Cortex of kidney (tissue), 1 donor: ENCODE measurements at places on chromosomes 7 and 10.

GRCh38 chr10:62545160-62546066 lies 171.2 kb downstream of the ZNF365 start:
- no peak for DNase-seq

DNA sequence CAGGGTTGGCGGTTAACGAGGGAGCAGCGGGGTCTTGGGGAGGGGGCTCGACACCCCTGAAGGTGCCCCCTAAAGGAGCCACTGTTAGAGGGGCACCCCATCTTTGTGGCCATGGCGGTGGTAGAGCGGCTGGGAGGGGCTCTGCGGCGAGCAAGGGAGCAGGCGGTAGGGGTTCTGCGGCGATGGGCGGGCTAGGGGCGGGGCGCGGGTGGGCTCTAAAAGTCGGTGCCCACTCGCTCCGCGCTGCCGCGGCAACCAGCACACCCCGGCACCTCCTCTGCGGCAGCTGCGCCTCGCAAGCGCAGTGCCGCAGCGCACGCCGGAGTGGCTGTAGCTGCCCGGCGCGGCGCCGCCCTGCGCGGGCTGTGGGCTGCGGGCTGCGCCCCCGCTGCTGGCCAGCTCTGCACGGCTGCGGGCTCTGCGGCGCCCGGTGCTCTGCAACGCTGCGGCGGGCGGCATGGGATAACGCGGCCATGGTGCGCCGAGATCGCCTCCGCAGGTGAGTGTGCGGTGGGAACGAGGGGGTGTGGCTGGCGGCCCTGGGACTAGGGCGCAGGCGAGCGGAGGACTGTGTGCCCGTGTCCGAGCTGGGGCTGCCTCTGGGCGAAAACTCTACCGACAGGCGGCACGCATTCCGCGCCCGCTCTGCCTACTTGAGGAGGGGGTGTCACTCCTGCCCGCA lies at the start of gene MEST:
Gene MEST (plus strand): TSS at position 245 of the 682 bp plus-strand sequence. CDS start 229 bp downstream, at position 474.
- DNase-seq, result no peak

- no peak for DNase-seq
Observed at GRCh38 chr7:50471970-50472369, 21.8 kb upstream of the FIGNL1 start.

DNA sequence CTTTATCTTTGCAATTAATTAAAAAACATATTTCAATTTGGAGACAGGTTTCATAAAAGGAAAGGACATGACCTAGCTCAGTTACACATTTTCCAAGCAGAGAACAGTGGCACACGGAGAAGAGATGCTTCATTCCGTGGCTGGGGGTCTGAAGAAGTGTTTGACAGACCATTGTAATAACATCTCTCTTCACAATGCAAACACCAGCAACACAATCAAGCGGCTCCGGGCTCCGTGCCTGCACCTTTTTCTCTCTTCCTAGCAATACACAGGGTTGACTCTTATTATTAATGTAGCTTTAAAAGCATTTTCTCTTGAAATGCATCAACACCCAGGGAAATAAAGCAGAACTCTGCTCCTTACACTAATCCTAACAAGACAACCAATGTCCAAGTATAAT lies 261.0 kb upstream of the AOAH start:
- no peak for DNase-seq

- no peak for DNase-seq
Observed at GRCh38 chr10:102669206-102670064, 25.2 kb downstream of the TRIM8 start.

- no peak for DNase-seq
Observed at GRCh38 chr7:145147865-145148264, 312.0 kb upstream of the TPK1 start.

DNA sequence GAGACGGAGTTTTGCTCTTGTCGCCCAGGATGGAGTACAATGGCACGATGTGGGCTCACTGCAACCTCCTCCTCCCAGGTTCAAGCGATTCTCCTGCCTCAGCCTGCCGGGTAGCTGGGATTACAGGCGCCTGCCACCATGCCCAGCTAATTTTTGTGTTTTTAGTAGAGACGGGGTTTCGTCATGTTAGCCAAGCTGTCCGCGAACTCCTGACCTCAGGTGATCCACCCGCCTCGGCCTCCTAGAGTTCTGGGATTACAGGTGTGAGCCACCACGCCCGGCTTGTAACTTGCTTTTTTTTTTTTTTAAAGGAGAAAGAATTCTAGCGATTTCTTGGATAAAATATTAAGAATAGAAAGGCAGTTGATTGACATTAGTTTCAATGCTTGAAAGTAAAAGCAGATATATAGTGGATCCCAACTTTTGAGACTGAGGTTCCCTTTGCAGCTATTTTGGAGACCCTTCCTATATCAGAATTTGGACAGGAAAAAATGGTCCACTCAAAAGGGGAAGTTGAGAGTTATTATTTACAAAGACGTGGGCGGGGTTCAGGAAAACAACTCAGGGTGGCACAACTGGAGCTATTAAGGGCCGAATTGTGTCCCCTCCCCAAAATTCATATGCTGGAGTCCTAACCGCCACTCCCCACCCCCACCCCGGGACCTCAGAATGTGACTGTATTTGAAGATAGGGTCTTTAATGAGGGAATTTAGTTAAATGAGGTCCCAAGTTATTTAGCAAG lies 1.3 kb upstream of the ERCC6 start:
- DNase-seq, result no peak

DNA sequence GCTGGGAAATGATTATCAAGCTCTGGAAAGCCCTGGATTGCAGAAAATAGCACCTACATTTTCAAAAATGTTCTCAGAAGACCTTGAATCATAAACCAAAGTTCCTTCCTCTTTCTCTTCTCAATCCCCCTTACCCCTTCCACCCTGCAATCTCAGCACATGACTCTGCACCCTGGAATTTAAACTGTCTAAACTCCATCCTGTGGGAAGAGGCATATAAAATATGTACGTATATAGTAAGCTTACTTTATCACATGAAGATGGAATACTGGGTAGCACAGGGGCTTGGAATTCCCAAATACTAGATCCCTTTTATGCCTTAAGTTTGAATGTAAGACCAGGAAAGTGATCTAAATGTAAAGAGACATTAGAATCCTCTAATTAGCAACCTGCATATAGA lies 7.7 kb downstream of the AGMO start:
- no peak for DNase-seq

GRCh38 chr7:109926738-109927137 lies 1164.2 kb upstream of the LRRN3 start:
- no peak for DNase-seq

- no peak for DNase-seq
Observed at GRCh38 chr7:35036361-35037171, 719 bp downstream of the DPY19L1 start.

GRCh38 chr10:89029181-89029580 lies 38.6 kb downstream of the FAS start:
- no peak for DNase-seq

- no peak for DNase-seq
Observed at GRCh38 chr7:13540429-13540828, 449.0 kb downstream of the ETV1 start.

DNA sequence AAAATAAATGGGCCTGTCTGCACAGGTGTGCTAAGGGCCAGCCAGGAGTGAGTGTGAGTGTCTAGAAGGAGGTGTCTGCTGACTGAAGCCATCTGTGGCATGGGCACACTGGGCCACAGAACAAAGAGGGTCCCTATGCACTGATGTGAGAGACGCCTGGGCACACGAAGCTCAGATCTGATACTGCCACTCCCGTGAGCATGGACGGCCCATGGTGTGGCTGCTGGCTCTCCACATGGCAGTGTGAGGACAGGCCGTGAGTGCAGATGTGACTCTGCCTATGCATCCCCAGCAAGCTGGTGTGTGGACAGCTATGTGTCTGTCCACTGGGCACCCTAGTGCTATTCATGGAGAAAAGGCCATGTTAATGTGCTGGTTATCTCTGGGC lies 12.8 kb upstream of the MYL7 start:
- no peak for DNase-seq
